ENCODE measurements at places on chromosomes 7 and 10. TPM values are rescaled to one million over a fixed set of nuclear protein-coding genes. Genes with fewer than 3 reads are reported as not detected.

Gene PLOD3
- 63.3 TPM for total RNA-seq

Gene FANK1
- 0.63 TPM for total RNA-seq

Gene SPAM1
- not detected for total RNA-seq

DNA sequence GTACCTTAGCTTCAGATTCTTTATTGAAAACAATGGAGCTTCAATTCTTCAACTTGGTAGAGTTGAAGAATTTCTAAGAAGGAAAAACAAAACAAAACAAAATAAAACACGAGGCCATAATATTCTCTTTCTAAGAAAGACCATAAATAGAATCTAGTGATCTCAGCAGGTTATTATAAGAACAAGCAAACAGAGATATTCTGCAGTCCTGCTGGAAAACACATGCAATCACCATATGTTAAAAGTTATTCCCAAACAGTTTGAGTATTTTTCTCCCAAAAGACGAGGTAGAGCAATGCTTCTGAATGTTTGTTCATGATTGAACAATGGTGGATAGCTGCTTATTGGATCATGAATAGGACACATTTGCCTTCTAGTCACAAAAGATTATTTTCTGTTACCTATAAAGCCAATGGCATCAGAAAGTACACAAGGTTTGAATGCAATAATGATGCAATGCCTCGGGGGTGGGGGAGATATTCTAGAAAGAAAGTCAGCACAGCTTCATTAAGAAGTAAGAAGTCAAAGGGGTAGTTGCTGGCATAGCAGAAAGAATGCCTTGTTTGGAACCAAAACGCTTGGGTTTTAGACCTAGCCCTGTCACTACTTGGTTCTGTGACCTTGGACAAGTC is 59.3 kb downstream of the CREB3L2 start:
- no peak for DNase-seq

GRCh38 chr7:102908676-102909075 is 4.1 kb upstream of the LRRC17 start:
- no peak for DNase-seq

DNA sequence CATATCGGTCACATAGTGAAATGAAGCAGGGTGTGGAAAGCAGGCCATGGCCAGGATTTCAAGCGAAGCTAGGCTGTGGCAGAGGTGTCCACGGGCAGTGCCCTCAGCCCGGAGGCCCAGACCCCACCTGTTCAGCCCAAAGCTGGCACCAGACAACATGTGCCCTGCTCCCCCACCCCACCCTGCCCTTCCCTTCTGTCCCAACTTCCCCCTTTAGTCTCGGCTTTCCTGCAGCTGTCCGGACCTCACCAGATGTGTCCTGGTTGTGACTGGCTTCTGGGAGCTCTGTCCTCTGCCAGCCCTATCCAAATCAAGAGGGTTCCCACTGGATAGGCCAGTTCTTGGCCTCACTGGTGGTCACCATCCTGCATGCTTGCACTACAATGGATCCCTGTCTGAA is 37.3 kb downstream of the ADAM12 start:
- no peak for DNase-seq

GRCh38 chr7:78716876-78717275 is 736.6 kb downstream of the MAGI2 start:
- no peak for DNase-seq

DNA sequence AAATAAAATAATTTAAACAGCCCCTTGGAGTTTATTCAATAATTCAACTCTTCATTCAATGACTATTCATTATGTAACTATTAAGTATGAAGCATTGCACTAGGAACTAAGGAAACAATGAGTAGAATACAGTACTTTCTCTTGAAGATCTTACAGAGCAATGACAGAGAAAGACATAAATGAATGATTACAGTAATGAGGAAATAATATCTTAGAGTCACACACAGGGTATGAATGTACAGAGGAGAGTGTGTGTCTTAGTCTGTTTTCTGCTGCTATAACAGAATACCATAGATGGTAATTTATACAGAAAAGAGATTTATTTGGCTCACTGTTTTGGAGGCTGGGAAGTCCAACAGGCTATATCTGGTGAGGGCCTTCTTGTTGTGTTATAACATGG is 120.5 kb upstream of the NRBF2 start:
- no peak for DNase-seq

- no peak for DNase-seq
Observed at GRCh38 chr10:61899069-61899531, 2.4 kb upstream of the ARID5B start.

DNA sequence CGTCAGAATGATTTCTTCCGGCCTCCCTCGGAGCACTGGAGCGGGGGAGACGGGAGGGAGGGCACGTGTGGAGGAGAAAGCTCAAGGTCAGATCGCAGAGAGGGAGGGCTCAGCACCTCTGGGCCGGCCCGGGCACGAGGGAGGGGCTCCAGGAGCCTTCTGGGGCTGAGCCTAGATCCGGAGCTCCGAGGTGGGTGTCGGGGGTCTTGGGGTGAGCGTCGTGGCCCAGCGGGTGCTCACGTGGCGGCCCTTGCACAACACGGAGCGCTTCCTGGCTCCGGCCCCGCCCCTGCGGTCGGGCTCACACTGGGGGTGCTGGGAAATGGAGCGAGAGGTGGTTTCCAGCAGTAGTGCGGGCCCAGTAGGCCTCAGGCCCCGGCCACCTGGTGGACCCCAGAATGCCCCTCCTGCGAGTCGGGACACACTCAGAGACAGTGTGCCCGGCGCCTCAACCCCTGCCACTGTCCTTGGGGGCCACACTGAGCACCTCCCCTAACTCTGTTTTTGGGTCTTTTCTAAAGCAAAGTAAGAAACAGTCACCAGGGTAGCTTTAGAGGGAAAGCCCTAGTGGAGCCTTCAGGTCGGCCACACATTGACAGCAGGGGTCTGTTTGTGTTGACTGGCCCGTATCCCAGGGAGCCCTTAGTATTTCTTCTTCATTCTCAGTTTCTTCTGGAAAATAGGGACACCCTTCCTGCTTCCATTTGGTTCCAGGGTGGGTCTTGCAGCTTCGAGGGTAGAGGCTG is 798 bp downstream of the PPIF start:
- peak; percentile 84 for DNase-seq

DNA sequence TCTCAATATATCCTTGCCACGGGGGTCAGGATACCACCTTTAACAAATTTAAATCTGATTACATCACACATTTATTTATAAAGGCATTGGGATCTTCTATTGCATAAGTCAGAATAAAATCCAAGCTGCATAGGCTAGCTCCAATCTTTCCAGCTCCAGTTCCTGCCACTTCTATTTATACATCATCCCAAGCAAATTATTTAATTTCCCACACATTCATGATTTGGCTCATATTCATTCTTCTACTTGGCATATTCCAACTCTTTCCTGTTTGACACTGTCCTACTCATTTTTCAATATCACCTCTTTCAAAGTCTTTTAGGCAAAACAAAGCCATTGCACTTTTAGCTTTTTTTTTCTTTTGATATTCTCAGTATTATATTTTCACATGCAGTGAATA is 579.0 kb upstream of the FZD8 start:
- DNase-seq = no peak

DNA sequence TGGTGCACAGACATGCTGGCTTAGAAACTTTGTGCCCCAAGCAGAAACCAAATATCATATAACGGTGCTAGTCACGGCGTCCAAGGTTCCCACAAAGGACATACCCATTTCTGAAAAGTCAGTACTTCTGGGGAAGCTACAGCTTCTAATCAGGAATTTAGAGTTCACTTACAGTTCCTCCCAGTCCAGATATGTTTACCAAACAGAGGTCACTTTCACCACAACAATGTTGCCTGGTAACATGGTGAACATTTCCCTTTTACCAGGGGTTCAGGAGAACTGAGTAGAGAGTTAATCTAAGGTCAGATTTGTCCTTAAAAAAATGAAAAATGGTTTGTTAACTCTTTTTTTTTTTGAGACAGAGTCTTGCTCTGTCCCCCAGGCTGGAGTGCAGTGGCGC is 265.9 kb upstream of the MKLN1 start:
- DNase-seq = no peak

GRCh38 chr10:5442065-5442989 is 30.0 kb downstream of the NET1 start:
- peak; percentile 24 for DNase-seq

DNA sequence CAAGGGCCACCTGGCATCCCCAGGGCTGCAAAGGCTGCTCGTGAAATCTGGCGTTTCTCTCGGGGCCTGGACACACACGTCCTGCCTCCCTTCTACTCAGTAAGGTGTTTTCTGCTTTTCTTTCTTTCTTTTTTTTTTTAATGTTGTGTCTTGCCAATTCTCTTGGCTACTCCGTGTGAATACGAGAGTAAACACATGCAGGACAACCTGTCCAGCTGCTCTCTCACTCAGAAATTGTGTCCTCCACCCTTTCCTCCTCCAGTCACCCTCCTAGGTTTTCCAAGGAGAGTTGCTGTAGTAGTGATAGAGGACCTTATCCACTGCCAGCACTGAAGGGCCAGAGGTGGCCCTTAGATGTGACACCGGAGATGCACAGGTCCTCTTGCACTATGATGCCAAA is 858 bp upstream of the TEX36 start:
- DNase-seq = no peak

DNA sequence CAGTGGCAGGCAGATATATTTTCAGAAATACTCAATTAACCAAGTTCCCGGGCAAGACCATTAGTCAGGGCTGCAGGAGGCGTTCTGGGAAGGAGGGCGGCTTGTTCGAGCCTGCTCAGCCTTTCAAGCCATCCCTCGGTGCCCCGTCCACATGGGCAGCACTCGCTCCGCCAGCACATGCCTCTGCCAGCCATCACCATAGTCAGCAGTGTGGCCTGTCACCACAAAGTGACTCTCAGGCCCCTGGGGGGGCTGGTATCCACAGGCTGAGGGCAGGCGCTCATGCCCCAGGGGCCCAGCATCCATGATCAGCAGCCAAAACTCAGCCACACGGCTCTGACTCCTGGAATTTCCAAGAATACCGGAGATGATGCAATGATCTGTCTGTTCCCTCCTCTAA is 81.9 kb downstream of the CHST15 start:
- no peak for DNase-seq

DNA sequence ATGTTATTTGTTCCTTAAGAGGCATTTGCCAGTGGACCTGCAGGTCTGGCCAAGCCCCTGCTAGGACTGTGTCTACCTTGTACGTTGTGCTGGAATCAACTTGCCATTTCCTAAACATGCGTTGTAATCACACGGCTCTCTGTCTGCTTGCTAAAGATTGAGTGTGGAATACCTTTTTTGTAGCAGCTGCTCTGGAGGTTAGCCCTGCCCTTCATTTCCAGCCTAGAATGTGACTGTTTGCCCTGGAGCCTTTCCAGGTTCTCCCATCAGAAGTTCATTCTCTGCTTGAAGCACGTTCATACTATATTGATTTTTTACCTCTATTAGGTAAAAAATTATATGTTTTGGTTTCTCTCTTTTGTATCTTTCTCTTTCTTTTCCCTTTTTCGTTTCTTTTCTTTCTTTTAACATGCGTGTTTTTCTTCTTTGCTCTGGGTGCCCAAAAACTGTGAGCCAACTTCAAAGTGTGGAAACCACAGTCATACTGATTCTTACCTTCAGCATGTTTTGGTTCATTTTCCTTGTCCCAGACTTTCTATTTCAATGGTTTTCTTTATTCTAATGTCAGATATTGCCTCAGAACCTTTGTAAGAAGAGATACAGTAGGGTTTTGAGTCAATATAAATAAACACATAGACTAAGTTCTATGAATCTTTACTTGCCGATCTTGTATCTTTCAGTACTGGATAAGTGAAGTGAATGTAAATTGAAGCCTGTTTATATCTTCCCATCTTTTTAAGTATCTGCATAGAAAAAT is 111.9 kb upstream of the RPA3 start:
- no peak for DNase-seq

- DNase-seq = no peak
Observed at GRCh38 chr7:127440206-127440605, 47.7 kb upstream of the ZNF800 start.
